ENCODE measurements at places on chromosomes 12 and 14. TPM values are rescaled to one million over a fixed set of nuclear protein-coding genes. Genes with fewer than 3 reads are reported as not detected.

The TSHR gene
- not detected for total RNA-seq

The CRACR2A gene
- total RNA-seq: 1.3 TPM

The OR6C1 gene
- not detected for total RNA-seq

The ZFHX2 gene
- total RNA-seq: 0.99 TPM
